Breast epithelium (tissue), 4 donors: ENCODE measurements at places on chromosomes 11 and 22.

- no peak for DNase-seq
Observed at GRCh38 chr22:33678523-33678922, 241.8 kb downstream of the LARGE1 start.

DNA sequence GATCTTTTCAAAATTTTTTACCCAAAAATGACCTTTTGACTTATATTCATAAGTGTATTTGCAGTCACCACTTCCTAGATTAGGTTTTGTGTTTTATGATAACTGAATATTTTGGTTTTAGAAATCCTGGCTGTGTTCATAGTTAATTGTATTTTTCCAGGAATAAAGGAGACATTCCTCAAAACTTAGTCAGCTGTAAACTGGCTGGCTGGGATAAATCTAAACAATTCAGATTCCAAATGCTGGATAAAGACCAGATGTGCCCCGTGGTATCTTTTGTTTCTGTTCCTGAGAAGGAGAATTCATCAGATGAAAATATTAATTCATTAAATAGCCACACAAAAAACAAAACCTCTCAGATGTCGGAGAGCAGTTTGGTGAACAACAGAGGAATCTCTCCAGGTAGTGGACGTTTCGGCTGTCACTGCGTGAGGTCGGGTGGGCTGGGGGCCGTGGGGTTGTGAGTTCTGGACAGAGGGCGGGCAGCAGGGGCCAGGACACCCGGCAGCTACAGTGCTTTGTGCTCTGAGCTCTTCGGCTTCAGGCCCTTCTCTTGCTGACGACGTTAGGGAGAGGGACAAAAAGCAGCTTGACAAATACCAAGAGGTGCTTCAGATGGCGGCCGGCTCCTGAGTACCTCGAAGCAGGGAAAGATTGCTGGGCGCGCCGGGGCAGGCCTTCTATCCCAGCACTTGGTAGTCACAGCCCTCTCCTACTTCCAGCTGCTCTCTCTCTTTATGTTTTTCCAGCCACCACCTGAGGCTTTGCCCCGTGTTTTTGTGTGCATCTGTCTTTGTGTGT lies 24.6 kb downstream of the MOV10L1 start:
- DNase-seq, result no peak

DNA sequence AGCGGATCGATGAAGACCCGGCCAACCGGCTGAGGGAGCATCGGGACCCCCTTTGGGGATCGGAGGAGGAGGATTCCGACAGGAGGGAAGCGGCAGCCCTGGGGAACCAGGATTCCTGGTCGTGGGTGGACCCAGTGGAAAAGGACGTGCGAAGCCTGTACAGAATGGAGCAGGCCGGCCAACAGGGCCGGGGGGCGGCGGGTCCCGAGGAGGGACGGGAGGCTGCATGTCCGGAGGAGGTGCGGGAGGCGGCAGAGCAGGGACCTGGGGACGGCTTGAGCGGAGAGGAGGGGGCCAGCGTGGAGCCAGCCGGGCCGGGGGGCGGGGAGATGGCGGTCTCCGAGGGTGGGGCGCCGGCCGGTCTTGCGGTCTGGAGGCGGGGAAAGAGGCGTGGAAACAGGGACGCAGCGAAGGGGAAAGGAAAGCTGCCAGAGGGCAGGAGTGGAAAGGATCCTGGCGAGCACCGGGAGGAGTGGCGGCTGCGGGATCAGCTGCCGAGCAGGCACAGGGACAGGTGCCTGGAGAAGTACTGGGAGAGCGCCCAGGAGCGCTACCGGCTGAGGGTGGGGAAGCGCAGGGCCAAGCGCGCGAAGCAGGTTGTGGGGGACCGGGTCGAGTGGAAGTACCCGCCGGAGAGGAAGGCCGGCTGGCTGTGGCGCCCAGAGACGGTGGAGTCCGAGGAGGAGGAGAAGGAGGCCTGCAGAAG lies at the start of gene ANO5:
ANO5 (plus strand) TSS at position 444 of the 706 bp plus-strand sequence. CDS start 408 bp downstream, outside the sequence.
- DNase-seq, result peak; percentile 56

- DNase-seq, result no peak
Observed at GRCh38 chr22:50299785-50300619, 7.4 kb downstream of the PLXNB2 start.

DNA sequence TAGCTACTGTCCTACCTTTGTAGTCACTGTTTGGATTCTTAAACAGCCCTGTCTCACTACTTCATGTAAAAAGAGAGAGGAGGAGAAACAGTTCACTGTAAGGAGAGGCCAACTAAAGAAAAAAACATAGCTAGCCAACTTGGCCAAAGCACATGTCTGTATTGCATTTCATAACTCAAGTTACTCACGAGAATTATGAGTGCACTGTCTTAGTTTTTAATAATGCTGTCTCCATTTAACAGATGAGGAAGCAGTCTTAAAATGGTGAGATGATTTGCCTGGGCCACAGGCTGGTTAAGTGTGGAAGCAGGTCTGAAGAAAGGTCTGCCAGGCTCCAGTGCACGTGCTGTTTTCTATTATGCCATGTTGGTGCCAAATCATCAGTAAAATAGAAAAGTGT lies 104.5 kb downstream of the UVRAG start:
- no peak for DNase-seq

GRCh38 chr11:123018702-123019101 lies 37.1 kb upstream of the BSX start:
- no peak for DNase-seq

- no peak for DNase-seq
Observed at GRCh38 chr11:131302836-131303235, 67.6 kb upstream of the NTM start.

DNA sequence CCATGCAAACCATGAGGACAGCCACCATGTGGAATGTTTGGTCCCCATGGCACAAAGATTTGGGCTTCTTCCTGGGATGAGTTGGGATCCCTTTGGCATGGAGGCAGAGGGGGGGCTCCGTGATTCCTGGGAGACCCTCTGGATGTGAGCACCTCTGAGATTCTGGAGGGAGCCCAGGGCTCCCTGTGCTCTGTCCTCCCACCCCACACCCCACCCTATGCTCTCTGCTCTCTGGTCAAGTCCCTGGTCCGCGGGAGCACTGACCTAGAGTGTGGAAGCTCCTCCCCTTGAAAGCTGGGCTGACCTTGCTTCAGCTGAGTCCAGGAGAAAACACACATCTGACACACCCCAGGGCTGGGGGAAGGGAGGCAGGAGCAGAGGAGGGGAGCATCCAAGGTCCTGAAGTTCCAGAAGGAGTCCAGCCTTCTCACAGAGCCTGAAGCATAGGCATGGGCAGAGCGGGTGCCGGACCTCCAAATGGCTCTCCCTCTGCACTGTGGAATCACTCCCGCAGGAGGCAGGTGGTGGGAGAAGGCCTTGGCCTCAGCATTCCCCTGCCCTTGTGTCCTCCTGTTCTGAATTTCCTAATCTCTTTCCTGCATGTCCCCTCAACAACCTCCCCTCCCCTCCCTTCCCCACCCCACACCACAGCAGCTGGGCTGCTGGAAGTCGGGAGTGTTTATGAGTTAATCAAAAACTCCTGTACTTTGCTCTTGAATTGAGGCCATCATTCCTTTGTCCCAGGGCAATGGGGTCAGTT lies 25.7 kb upstream of the OAF start:
- DNase-seq, result no peak

DNA sequence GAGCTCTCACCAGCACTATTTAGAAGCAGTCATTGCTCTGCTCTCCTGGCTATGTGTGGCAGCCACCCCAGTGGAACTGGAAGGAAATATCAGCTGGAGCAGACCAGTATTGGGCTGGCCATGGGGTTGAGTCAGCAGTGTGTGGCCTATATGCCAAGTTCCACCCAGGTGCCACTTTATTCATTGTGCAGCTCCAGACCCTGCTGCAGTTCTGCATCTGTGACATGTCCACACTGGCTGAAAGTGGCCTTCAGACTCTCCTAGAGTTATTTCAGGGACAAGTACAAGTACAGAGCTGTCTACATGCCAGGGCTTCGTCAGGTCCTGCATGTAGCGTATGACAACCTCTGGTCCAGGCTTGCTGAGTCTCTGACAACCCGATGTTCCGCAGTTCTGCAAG lies 55.2 kb downstream of the CABIN1 start:
- DNase-seq, result no peak

GRCh38 chr11:65078151-65078550 lies 5.7 kb downstream of the CDCA5 start:
- DNase-seq, result no peak

GRCh38 chr22:26616650-26617049 lies 1.2 kb downstream of the CRYBB1 start:
- no peak for DNase-seq

GRCh38 chr11:121929581-121929980 lies 186.4 kb downstream of the BLID start:
- no peak for DNase-seq

GRCh38 chr11:64413417-64413816 lies 54.5 kb downstream of the RPS6KA4 start:
- no peak for DNase-seq

DNA sequence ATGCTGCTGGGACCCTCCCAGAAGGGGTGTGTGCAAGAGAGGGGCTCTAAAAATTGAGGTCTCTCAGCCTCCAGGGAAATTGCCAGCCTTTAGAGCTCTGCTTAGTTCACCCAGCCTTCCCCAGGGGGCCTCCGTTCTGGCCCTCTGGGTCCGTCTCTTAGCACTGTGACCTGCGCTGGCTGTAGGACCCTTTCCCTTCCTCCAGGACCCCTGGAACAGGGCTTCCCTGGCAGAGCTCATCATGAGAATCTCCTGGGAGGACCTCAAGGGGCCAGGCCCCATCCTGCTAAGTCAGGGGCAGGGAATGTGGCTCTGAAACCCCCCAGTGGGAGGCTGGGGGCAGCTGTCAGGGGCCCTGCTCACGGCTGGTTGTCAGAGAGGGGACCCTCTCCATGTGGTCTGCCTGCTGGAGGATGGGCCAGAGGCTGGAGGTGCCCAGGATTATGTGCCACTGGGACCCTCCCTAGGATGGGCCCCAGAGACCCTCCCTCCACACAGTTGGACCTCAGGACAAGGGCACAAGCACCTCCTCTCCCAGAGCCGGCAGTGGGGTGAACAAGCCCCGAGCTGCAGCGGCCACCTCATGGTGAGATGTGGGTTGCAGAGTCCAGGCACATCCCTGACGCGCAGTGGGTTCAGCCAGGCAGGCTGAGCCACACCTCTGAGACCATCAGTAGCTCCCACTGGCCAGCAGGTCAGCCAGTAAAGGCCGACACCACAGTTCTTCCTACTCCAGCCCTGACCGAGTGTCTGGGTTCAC lies 27.1 kb upstream of the GAL start:
- no peak for DNase-seq

GRCh38 chr11:48002561-48002960 lies 22.2 kb downstream of the PTPRJ start:
- DNase-seq, result no peak

- DNase-seq, result no peak
Observed at GRCh38 chr11:87603887-87604286, 566.2 kb downstream of the TMEM135 start.

DNA sequence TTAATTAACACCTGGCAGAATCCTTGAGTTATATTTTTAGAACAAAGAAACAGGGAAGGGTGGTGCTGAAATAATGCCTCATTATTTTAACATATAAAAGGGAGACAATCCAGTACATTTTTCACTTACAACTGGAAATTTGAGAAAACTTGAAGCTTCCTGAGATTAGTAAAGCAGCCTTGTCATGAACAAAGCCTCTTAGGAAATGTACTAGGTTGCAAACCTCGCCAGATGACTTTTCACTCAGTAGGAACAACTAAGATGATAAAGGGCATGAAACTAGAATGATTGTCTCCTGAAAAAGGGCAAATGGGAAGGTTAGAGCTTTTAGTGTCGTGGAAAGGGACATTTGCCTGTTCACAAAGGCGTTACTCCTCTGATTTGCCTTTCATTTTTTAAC lies 289.6 kb downstream of the ETS1 start:
- no peak for DNase-seq

GRCh38 chr22:27856386-27856785 lies 54.8 kb upstream of the MN1 start:
- DNase-seq, result no peak

DNA sequence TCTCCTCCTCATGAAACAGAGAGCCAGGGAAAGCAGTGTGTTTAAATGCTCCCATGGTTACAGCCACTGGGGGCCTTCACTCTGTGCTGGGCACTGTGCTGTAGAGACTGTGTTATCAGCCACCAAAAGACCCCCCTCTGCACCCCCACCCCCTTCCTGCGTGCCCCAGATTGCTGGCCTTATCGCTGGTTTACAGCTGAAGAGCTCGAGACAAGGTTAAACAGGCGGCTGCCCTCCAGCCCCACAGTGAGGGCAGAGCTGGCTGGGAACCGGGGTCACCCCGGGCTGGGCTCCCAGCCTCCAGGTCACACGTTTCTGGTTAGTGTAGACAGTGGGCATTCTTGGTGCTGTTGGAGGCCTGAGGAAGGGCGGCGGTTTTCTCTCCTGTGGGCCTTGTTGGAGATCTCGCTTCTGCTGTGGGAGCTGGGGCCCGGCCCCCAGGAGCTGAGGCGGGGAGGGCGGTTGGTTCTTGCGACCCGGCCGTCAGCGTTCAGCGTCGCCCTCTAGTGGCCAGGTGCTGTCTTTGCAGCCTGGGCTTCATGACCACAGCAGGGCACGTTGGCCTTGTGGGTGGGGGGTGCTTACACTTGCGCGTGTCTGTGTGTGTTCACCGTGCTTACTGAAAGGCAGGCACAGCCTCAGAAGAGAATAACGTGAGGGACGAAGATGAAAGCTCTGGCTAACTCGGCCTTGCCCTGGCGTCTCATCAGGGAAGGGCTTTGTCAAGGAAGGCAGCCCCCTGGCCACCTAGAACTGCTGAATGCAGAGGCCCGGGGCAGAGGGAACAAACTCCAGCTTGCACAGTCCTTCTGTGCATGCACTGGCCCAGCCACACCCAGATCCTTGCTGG lies 40.8 kb downstream of the TBC1D22A start:
- peak; percentile 18 for DNase-seq

GRCh38 chr11:101840704-101841103 lies 74.1 kb upstream of the CEP126 start:
- no peak for DNase-seq

- no peak for DNase-seq
Observed at GRCh38 chr11:77074205-77074604, 7.4 kb downstream of the CAPN5 start.

- no peak for DNase-seq
Observed at GRCh38 chr11:134670247-134670782, 258.3 kb upstream of the B3GAT1 start.

DNA sequence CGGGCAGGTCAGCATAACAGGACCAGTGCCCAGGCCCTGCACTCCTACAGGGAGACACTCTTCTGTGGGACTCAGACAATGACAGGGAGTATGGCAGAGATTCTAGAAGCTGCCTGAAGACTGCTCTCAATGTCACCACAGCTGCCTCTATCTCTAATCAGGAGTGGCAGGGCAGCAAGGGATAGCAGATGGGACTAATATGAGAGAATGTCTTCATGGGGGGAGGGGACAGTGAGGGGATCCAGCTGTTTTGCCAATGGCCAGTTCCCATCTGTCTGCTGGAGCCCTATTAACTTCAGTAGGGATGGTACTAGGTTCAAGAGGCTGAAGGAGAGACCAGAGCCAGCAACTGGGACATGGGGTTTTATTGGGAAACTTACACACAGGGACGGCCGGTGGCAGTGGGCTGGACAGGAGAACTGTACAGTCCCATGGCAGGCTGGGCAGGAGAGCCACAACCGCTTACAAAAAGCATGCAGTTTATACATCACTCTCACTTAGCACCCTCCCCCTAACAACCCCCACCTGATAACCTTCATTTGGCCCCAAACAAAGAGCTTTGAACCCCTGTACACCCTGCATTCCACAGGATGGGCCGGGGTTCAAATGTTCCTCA lies 2.5 kb upstream of the CD82 start:
- DNase-seq, result no peak

GRCh38 chr11:26583550-26583949 lies 11.5 kb upstream of the MUC15 start:
- DNase-seq, result peak; percentile 81

GRCh38 chr11:28969832-28970231 lies 861.6 kb downstream of the METTL15 start:
- no peak for DNase-seq
